ENCODE measurements at places on chromosomes 5 and 9. TPM values are rescaled to one million over a fixed set of nuclear protein-coding genes. Genes with fewer than 3 reads are reported as not detected.

The AGPAT2 gene
- total RNA-seq = 24.7 TPM

The MFAP3 gene
- 24.3 TPM for total RNA-seq

The SLCO6A1 gene
- not detected for total RNA-seq

The FAM221B gene
- total RNA-seq = not detected

The SURF6 gene
- 29.0 TPM for total RNA-seq

The ADAMTSL2 gene
- not detected for total RNA-seq
